ENCODE measurements at places on chromosomes 2 and 18.

DNA sequence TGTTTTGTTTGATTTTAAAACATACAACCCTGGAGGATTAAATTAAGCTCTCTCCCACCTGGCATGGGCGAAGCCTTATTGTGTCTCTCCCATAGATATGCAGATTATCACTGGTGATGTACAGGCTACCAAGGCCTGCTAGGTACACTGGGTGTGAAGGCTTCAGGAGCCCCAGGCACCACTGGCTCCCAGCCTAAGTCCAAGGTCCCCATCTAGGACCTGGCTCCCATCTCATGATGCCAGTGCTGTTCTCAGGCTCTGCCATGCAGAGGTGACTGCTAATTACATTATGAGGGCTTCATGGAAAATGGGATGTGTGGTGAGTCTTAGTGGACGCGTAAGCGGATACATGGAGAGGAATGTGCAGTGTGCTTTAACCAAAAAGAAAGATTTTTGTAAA is 201.2 kb upstream of the KLHL29 start:
- no peak for DNase-seq

GRCh38 chr18:23146861-23147469 is 11.7 kb downstream of the CABLES1 start:
- no peak for DNase-seq

DNA sequence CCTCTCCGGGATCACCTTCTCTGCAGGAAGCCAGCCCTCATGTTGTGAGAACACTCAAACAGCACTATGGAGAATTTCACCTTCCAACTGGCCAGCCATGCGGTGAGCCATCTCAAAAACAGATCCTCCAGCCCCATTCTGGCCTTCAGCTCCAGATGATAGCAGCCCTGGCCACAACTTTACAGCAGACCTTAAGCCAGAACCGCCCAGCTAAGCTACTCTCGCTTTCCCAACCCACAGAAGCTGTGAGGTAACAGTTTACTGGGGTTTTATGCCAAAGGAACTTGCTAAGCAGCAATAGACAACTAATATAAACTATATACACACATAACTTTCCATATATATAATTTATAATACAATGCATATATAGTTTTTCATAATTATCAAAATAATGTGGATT is 11.6 kb upstream of the PTPN4 start:
- no peak for DNase-seq

DNA sequence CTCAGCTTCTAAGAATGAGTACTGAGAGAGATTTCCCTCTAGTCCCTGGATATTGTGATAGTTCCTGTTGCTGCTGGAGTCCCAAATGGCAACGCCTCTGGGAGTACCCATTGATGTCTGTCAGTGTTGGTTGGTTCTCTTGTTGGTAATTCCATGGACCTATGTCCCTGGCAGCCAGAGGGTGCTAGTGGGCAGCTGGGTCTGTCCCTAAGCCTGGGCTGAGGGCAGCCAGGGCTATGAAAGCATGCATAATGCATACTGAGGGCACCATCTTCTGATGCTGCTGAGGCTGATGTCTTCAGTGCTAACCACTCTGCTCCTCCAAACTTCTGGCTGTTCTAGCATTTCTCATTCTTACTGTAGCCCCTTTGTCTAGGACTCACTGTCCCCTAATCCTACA is 35.9 kb downstream of the NABP1 start:
- no peak for DNase-seq

GRCh38 chr2:96085541-96086355 is 30.6 kb downstream of the ADRA2B start:
- DNase-seq = no peak

GRCh38 chr2:38547791-38548190 is 54.9 kb downstream of the HNRNPLL start:
- DNase-seq = no peak

DNA sequence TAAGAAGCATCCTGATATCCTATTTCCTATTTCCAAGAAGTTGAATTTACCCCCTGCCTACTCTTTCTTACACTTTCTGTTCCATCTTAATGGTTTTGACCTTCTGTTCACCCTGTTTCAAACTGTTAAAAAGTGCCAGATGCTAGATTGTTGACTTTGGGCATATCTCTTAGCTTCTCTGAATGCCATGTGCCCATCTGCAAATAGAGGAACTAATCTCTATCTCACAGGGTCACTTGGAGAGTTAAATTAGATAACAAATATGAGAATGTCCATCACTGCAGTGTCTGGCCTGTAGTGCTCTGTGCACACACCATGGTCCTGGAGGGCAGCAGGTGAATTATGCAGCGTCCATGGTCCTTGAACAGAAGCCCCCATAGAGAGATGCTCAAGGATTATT is 83.8 kb downstream of the LRATD1 start:
- no peak for DNase-seq

DNA sequence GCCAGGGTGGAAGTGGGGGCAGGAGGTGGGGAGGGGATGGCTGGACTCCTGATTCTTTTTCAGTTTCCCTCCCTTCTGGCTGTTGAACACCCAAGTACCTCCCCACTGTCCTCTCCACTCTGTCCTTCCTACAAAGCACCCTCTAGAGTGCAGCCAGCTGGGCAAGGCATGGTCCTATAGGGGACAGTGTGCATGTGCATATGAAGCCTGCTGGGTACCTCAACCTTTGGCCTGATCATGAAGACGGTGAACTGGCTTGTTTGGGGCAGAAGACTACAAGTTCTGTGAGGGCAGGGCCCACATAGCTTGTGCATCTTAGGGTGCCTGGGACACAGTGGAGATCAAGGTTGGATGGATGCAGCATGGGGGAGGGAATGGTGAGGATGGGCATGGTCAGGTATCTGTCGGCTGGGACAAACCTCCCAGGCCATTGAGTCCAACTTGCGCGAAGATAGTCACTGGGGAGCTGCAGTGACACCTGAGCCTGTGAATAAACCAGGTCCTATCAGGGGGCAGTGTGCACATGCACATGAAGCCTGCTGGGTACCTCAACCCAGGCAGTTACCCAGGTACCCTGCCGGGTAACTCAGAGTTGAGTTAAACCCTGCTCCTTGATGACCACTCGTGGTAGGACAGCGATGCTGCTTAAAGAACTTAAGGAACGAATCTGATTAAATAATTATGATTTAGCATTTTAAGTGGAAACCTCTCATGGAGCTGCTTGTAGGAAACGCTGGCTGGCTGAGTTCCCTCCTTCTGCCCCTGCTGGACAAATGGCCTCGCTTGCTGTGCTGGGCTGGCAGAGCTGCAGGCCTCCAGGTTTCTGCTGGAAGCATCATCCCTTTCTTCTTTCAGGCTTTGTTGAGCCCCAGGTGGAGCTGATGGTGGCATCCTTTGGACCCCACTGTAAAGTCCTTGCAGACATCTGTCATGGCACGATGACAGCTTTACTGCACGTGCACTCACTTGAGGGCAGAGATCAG is 84.0 kb downstream of the POLR1A start:
- DNase-seq = no peak

- no peak for DNase-seq
These were observed 971.0 kb upstream of the CDH2 start for GRCh38 chr18:29147944-29148343.

- DNase-seq = no peak
These were observed 64.4 kb upstream of the AFF3 start for GRCh38 chr2:100206731-100207255.

DNA sequence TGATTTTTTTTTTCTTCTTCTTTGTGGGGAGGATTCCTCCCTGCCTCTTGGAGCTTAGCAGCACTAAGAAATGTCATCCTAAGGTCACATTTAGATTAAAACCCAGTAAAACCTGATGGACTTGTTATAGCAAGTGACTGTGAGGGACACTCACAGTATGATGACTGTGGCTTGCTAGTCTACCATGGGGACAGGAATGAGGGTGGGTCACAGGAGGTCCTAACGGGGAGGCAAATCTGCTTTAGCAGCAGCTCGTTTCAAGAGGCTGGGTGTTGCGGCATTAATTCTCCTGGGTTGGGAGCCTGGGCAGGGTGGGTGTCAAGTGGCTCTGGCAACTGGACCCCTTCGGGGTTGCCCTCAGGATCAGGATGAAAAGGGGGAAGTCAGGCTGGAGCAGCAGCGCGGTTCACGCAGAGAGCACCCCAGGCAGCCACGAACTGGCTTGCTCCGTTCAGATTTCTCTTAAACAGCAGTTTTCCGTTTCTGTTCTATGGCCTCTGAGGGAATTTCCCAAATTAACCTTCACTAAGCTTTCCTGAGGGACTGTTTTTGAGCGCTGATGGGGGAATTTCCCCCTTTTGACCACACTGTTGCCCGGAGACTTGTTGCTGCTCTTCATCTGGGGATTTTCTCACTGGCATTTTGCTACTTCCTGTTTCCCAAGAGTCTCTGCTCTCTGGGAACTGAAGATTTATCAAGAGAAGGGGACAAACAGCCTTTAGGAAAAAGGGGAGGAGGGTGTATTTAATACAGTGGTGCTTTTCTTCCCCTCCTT is 59.8 kb upstream of the PELI1 start:
- DNase-seq = peak; percentile 42

GRCh38 chr2:69422198-69422597 is 15.0 kb downstream of the NFU1 start:
- no peak for DNase-seq

- no peak for DNase-seq
These were observed 70.8 kb downstream of the INPP4A start for GRCh38 chr2:98515250-98515991.

- DNase-seq = no peak
These were observed 213.8 kb downstream of the SH3BP4 start for GRCh38 chr2:235165631-235166030.

DNA sequence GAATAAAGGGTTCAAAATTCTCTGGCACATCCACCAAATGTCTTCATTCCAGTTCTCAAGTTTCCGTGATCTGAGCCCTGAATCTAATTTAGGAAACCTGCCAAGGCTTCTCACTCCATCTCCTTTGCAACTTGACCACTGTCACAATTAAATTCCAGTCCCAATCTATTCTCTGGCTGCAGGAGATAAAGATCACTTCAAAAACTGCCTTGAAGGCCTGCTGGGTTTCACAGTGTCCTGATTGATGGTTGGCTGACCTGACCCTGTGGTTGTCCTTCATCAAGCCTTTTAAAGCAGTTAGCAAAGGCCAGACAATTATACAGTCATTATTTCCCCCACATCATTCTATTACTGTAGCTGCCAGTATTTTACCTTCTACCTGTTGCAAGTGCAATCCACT is 60.3 kb upstream of the DNAJC10 start:
- DNase-seq = no peak

DNA sequence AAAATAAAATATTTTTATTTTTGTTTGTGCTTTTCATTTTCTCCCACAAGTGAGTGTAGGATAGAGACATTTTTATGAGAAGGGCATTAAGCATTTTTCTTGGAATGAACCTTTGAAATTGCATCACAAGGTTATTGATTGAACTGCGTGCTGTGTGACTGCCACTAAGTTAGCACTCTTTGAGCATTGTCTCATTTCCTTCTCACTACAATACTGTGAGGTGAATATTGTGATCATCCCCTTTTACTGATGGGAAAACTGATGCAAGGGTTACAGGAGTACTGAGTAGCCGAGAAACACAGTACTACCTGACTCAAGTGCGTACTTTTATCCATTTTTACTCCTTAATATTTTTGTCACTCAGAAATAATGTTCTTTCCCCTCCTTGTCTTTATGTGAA is 2.0 kb downstream of the NBEAL1 start:
- DNase-seq = no peak

DNA sequence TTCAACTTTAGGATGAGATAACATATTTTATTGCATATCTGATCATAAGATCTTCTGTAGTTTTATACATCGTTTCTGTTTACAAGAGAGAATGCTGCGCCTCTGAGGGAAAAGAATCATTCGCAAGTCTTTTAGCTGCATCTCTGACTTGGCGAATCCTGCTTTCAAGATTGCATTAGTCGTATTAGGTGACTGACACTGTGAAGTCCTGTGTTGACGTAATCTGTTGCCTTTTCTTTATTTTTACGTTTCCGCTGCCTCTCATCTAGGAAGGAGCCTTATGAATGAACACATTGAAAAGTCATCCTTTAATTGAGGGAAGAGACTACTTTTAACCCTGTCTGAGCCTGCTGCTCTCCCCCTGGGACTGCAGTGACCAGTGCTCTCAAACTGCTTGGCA is 101.5 kb downstream of the LDLRAD4 start:
- DNase-seq = no peak

Measured in stimulated activated CD4-positive, alpha-beta T cell treated with anti-CD3 and anti-CD28 coated beads, Interleukin-4, amount 100 ng/mL, for 4 hours (primary cell).